ENCODE measurements at places on chromosomes 11 and 22.

DNA sequence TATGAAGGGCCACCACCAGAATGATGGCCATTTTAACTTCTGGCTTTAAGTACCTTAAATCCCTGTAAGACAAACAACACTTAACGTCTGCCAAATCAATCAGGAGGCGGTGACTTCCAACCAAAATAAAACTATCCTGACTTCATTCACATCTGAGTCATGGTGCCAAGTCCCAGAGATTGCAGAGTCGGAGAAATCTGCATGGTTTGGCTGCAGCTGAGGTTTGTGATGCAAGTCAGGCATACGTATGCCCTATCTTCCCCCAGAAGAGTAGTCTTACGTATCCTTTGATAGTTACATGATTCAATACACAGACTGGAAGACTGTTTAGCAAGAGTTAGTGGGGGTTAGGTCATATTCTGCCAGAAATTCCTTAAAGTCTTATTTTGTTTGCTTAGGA lies 1.7 kb upstream of the GAB2 start:
- DNase-seq: no peak

- no peak for DNase-seq
Measured at GRCh38 chr22:23775779-23776375, 3.2 kb downstream of the MMP11 start.

- DNase-seq: no peak
Measured at GRCh38 chr11:2203440-2204259, 32.0 kb upstream of the TH start.

GRCh38 chr22:33652615-33653014 lies 267.7 kb downstream of the LARGE1 start:
- DNase-seq: no peak

GRCh38 chr11:3381794-3382193 lies 2.8 kb upstream of the ZNF195 start:
- no peak for DNase-seq

DNA sequence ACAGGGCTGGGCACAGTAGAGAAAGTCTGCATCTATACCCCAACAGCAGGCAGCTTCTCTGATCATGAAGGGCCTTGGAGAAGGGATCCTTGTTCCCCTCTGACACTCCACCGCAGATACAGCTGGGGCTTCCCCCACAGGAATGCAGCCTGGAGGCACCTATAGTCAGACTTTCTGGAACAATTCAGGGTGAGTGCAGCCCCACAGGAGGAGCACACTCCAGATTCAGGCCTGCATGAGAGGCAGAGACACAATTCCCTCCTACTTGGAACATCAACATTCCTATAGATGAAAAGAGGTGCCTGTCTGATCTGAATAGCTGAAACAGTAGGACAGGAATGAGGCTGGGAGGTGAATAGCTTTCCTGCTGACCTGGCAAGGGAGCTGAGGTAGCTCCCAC lies 1298.0 kb upstream of the CNTN5 start:
- no peak for DNase-seq

- DNase-seq: no peak
Measured at GRCh38 chr22:50015451-50016307, 3.1 kb upstream of the IL17REL start.

DNA sequence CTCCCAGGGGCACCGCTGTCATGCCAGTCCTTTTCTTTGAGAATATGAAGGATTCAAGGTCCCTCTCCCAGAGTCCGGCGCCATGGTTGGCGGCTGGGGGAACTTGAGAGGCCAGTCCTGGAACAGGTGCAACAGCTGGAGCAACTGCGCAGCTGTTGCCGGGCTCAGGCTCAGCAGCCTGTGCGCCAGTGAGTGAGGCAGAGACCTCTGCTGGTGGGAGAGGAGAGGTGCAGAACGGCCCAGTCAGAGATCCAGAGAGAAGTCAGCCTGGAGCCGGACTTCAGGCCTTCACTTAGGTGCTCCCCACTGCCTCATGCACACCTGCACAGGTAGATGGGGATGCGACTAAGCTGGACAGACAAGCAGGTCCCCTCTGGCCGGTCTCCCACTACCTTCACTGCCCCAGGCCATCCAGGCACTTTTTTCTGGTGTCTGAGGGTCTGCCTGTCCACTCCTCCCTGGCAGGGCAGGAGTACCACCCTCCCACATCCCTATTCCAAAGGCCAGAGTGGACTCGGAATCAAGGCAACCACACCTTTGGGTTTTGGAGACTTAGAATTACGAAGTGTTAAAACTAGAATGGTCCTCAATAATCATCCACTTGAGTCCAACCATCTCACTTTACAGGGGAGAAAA lies 4.6 kb downstream of the CHRDL2 start:
- peak; percentile 29 for DNase-seq

- DNase-seq: no peak
Measured at GRCh38 chr22:39315389-39315788, 4.0 kb downstream of the RPL3 start.

GRCh38 chr11:64003807-64004589 lies 17.8 kb downstream of the OTUB1 start:
- DNase-seq: no peak

DNA sequence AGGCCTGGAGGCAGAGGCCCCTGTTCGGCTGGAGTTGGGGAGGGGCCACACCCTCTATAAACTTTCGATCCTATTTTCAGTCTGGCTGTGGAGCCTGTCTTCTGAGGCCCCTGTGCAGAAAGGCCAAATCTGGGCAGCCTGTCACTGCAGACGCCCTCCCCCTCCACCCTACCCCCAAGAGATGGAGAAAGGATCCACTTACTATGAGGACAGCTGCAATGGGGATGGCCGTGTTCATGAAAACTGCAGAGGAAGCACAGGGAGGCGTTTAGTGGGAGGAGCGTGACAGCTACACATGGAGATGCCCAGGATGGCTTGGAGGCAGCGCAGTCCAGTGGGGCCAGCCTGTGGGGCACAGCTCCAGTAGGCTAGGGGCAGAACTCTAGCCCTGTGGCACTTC lies 43.5 kb upstream of the KCNJ11 start:
- DNase-seq: no peak

GRCh38 chr11:2853997-2854560 lies 31.5 kb downstream of the CDKN1C start:
- DNase-seq: no peak

DNA sequence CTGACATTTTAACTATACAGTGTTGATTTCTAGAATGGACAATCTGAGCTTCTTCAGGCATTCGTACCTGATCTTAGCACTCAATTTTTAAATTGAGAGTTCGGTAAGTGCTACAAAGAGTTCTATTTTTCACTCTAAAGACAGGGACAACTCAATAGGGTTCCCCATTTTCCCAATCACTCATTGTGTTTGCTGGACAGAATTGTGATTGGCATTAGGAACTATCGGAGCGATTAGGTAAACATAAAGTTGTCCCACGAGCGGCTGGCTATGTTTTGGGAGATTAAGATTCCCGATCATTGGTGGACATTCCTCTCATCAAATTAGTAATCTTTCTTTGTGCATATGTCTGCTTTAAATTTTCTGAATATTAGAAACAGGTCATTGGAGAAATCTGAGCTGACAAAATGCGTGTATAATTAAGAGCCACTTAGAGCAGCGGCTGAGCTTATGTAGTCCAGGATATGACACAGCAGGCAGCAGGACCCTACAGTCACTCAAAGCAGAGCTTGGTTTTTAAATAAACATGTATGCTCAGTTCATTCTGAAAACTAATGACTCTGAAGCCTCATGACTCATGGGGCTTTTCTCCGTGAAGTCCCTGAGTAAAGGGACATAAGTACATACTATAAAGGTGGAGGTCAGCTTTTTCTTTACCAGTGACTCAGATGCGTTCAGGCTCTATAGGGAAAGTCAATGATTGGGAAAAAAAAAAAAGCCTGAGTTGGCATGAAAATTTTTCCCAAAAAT lies 109.4 kb downstream of the GRIA4 start:
- no peak for DNase-seq

GRCh38 chr11:71461696-71462095 lies 8.7 kb downstream of the NADSYN1 start:
- DNase-seq: no peak

DNA sequence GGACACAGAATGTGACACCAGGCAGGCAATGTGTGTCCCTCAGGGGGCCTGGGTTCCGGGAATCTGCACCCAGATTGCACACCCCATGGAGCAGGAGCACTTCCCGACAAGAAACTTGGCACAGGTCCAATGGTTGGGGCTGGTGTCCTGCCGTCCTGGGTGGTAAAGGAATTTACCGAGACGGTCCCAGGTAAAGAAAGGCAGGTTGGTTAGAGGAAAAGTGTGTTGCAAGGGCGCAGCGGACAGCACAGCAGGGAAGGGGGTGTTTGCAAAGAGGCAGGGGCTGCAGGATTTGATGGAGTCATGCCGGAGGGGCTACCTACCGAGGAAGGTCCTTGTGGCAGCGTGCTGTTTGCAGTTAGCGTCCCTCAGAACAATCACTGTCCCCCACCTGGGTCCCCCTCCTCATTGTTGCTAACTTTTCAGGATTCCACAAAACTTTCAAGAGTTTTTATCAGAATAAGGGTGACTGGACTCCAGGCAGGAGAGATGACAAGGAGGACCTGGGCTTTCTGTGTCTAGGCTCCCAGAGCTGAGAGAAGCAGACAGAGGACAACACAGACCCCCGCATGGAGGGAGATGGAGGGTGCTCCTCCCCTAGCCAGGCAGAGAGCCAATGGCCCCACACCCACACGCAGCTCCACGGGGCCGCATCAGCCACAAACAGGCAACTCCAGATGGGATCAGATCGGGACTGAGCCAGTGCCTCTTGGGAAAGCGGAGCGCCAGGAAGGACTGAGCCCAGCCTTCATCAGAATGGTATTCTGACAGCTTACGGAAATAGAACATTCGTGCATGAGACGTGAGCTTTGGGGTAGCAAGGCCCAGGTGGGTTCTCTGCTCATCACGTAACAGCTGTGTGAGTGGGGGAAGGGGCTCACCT lies 1423.9 kb downstream of the BRD1 start:
- DNase-seq: no peak

- no peak for DNase-seq
Measured at GRCh38 chr11:3177931-3178330, 12.8 kb upstream of the OSBPL5 start.

- no peak for DNase-seq
Measured at GRCh38 chr22:23118647-23119493, 22.9 kb downstream of the RSPH14 start.

GRCh38 chr11:13486926-13487660 lies 8.7 kb downstream of the PTH start:
- DNase-seq: peak; percentile 42

GRCh38 chr22:35313311-35314121 lies 13.8 kb downstream of the TOM1 start:
- DNase-seq: no peak

GRCh38 chr11:112172362-112172994 lies 2.8 kb upstream of the BCO2 start:
- no peak for DNase-seq

- no peak for DNase-seq
Measured at GRCh38 chr22:23070418-23071229, at the start of gene GNAZ. Gene GNAZ, plus strand, starts transcription at chr22:23070519. Its CDS starts 25,177 bp downstream, at chr22:23095696.

- DNase-seq: no peak
Measured at GRCh38 chr11:61345170-61345610, 12.2 kb downstream of the TKFC start.

- DNase-seq: no peak
Measured at GRCh38 chr11:69106031-69106811, 49.5 kb upstream of the SMIM38 start.

DNA sequence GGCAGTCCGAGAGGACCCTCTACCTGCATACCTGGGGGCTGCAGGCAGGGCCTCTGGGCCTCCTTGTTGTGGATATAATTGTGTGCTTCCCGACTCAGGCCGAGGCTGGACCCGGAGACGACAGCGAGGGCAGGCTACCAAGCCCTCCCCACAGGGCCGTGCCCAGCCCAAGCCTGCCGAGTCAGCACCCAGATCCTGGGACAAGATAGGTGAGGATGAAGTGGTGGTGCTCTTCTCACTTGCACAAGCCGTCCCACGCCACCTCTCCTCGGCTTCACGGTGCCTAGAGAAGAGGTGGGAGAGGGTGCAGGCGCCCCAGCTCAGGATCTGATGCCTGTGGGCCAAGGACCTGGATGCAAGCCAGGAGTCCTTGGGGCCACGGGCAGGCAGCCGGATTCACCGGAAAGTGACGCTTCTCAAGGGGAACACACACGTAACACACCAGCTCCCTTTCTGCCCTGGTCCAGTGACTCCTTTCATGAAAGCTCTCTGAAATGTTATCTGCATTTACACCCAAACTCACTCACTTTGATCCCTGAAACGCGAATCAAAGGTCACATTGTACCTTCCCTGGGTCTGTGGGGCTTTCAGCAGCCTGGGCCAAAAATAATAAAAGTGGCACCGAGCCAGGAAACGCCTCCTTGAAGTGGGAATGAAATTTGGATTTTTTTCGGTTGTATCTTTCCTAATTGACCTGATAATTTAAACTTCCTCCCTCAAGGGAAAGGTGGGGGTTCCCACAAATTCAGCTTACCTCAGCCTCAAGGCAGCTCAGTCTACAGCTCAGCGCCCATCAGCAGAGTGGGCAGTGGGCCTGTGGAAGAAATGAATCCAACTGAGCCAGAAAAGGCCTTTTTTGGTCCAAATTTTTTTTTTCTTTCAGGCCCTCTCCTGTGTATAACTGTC lies 1.1 kb upstream of the GNB1L start:
- DNase-seq: no peak

DNA sequence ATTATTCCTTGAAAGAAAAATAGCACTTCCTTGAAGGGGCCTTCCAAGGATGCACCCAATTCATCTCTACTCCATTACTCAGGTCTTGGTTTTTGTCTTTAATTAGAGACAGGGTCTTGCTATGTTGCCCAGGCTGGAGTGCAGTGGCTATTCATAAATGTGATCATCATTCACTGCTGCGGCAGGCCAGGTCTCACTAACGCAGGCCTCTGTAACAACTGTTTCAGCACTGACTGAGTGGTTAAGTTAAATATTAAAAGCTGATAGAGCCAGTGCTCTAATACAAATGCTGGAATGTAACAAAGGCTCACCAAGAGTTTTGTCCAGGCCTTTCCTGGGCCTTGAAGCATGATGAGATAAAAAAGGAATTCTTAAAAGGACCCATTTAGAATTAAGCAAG lies 61.4 kb upstream of the GNAZ start:
- DNase-seq: no peak

DNA sequence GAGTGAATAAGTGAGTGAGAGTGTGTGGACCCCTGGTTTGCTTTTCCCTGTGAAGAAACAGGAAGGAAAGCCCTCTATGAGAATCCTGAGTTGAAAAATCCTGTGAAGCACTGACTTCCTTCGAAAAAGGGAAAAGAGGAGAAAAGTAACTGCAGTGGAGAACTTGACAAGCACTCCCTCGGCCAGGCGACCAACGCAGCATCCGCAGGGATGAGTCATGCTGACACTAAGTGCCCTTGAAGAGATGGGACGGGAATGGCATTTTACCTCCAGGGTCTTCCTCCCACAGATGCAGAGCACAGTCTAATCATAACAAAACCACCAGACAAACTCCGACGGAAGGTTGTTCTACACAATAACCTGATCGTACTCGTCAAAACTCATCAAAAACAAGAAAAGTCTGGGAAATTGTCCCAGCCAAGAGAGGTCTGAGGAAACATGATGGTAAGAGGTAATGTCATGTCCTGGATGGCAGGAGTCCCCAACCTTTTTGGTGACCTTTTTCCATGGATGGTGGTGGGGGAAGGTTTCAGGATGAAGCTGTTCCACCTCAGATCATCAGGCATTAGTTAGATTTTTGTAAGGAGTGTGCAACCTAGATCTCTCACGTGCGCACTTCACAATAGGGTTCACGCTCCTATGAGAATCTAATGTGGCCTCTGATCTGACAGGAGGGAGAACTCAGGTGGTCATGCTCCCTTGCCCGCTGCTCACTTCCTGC lies 132.2 kb upstream of the B3GAT1 start:
- DNase-seq: no peak

- no peak for DNase-seq
Measured at GRCh38 chr22:44195189-44195871, 14.6 kb downstream of the PARVG start.

- DNase-seq: no peak
Measured at GRCh38 chr22:38444783-38445182, 10.2 kb downstream of the KCNJ4 start.

GRCh38 chr11:60431251-60431650 lies 1.9 kb downstream of the MS4A5 start:
- no peak for DNase-seq

All from activated CD8-positive, alpha-beta memory T cell treated with anti-CD3 and anti-CD28 coated beads for 4 hours (primary cell).